Activated naive CD8-positive, alpha-beta T cell treated with anti-CD3 and anti-CD28 coated beads, Interleukin-2, amount 10 ng/mL, durations not matched to agents 7 days and 5 days (primary cell): ENCODE measurements at places on chromosomes 7 and 10.

- no peak for DNase-seq
These were observed 145.4 kb downstream of the PTPRN2 start for GRCh38 chr7:158442260-158442659.

DNA sequence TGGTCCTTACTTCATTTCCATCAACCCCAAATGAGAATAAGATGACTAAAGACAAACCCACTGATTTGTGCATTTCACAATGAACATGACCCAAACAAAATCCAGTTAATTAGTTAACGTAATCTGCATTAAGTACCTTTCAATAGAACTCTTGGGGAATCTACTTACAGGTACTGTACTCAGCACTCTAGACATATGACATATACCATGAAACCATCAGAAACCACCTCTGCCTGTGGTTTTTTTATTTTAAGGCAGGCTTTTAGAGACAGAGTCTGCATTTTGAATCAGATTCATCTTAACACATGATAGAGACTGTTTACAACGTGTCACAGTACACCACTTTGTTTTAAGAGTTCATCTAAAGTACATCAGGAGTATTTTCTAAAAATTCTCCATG lies 168.4 kb downstream of the BTAF1 start:
- DNase-seq = no peak

GRCh38 chr10:129441372-129442009 lies 25.6 kb upstream of the MGMT start:
- DNase-seq = no peak

DNA sequence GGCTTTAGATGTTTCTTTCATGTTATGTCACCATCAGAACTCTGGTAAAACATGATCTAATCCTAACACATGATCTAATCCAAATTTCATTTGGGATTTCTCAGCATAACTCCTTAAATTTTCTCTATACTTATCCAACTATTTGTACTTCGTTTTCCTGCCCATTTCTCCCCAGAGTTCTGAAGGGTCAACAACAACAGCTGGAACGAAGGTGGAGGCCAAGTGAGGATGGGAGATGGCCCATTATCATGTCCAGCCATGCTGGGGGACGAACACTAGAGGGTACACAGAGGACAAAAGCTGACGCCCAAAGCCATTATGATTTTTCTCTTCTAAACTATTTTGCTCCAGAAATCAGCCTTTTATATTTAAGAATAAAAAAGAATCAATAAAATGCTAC lies 185.4 kb downstream of the DOCK4 start:
- no peak for DNase-seq

- DNase-seq = no peak
These were observed 12.4 kb upstream of the ACTA2 start for GRCh38 chr10:88964869-88965415.

GRCh38 chr7:151327659-151328058 lies 14.0 kb upstream of the NUB1 start:
- no peak for DNase-seq

- no peak for DNase-seq
These were observed 183.7 kb downstream of the TMEM178B start for GRCh38 chr7:141257597-141257996.

- no peak for DNase-seq
These were observed 83.6 kb upstream of the SLC13A1 start for GRCh38 chr7:123283373-123283772.

DNA sequence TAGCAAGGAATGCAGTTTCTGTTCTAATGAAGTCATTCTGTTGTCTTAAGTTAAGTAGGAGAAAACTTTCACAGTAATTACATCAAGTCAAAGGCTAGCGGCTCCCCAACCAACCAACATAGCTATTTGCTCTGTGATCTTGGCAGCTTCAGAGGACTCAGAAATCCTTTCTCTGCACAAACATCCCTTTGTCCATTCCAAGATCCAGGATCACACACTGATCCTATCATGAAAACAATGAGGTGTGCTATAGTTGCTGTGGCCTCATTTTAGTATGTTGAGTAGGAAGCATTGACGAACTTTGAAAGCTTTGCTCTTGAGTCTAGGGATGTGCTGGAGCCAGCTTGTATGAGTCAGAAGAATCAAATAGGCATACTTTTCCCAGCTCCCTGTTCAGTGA lies 218.2 kb upstream of the PRSS58 start:
- DNase-seq = no peak

DNA sequence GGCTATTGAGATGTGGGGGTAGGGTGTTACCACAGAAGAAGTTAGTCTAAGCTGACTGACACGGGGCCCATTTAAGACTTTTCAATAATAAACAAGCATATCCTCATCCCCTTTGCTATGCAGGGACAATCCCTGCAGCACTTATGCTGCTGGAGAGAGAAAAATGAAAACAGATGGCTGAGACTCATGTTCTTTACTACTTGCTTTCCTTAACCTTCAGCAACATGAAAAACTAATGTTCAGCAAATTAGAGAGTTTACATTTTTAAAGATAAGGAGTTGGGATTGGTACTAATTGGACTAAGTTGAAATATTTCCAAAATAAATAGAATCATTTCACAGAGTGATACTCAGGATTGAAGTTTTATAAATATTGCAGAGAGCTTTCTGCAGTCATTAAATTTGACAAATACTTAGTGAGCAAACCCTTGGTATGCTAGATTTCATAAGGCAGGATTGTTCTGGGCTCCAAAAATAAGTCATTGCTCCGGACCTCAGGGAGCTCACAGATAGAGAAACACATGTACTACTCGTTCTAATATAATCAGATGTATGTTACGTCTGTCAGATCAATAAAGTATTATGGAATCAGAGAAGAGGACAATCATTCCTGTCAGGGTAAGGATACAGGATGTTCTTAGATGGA lies 147.1 kb upstream of the LRRN3 start:
- DNase-seq = no peak

GRCh38 chr7:124702385-124702784 lies 63.2 kb downstream of the GPR37 start:
- no peak for DNase-seq

- no peak for DNase-seq
These were observed 44.4 kb downstream of the TACR2 start for GRCh38 chr10:69372126-69372980.

- DNase-seq = no peak
These were observed 272.7 kb downstream of the KLF6 start for GRCh38 chr10:3512263-3512662.

GRCh38 chr10:11011984-11012383 lies 5.7 kb upstream of the CELF2 start:
- DNase-seq = no peak

DNA sequence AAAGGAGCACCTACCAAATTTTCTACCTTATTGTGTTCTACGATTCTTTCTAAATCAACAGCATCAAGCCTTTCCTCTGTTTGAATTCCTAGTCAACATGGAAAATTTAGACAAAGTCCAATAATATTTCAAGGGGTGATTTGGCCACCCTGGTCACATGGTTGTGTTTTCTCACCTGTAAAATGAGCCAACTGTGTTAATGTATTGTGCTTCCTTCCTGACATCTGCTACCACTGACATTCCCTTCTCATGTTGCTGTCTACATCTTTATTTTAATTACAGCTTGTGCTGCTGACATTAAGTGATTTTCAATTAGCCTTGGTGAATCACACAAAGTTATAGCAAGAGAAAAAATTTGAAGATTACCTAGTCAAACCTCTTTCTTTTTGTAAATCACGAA lies 83.0 kb upstream of the NPSR1 start:
- DNase-seq = no peak

GRCh38 chr7:38880035-38880434 lies 29.0 kb downstream of the VPS41 start:
- DNase-seq = no peak

DNA sequence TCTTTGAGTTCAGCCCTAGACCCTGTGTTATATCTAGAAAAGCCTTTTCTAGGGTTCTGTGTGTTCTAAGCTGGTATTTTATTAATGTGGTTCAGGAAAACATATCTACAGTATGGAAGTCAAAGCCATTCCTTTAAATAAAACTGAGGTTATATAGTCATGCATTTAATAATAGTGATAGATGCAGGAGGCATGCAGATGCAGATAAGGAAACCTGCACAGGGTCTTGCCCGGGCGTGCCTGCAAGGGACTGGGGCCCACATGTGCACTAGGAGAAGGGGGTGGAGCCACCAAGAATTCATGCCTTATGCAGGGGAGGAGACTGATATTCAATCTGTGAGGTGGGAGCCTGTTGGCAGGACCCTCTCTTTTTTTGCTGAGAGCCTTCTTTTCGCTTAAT lies 171.5 kb downstream of the PRPF18 start:
- no peak for DNase-seq

GRCh38 chr7:94434042-94434441 lies 39.3 kb downstream of the COL1A2 start:
- DNase-seq = no peak

GRCh38 chr10:47095848-47096612 lies 184.8 kb downstream of the PTPN20 start:
- no peak for DNase-seq

- DNase-seq = no peak
These were observed 1.2 kb upstream of the ATP6V0E2 start for GRCh38 chr7:149872419-149873073.

DNA sequence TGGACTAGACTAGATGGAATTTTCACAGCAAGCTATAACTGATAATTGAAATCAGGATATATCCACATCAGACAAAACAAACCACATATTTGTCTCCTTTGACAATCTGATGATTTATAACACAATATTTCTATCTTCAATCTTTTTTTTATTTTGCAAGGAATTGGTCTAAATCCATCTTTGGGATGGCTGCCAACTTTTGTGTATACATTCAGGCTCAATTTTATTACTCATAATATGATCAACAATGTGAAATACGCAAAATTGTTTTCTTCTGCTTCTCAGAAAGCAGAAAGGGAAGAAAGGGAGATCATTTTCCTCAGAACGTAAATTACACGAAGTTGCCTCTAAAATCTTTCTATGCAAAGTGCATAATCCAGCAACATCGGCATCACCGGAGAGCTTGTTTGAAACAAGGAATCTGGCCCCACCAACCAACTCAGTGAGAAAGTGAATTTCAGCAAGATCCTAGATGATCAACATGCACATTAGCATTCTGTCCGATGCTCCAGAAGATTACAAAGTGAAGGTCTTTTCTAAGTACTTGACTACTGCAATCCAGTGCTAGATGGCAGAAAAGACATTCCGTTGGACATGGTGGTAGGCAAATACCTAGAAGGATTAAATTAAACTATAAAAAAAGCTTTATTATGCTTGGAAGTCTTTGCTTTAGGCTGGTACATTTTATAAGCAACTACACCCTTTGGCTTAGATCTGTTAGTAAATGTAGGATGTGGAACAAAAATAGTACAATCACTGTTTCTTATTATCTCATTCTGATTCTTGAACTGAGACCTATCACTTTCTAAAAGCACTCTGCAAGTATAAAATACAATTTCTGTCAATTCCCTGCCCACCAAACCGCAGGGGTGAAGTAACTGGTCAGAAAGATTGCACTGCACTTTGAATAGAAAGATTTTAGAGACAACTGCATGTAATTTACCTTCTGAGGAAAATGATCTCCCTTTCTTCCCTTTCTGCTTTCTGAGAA lies 126.4 kb upstream of the RSU1 start:
- DNase-seq = no peak

GRCh38 chr7:135316648-135317313 lies 83.1 kb downstream of the STRA8 start:
- no peak for DNase-seq

DNA sequence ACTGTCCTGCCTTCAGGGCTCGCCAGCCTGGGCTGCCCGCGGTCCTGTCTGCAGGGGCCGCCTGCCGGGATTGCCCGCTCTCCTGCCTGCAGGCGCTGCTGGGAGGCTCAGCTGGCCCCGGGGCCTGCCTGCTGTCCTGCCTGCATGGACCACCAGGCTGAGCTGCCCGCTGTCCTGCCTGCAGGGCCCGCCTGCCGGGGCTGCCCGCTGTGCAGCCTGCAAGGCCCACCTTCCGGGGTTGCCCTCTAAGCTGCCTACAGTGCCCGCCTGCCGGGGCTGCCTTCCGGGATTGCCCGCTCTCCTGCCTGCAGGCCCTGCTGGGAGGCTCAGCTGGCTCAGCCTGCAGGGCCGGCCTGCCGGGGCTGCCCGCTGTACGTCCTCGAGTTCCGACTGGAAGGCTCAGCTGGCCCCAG lies 164.4 kb downstream of the GLRX3 start:
- DNase-seq = no peak

DNA sequence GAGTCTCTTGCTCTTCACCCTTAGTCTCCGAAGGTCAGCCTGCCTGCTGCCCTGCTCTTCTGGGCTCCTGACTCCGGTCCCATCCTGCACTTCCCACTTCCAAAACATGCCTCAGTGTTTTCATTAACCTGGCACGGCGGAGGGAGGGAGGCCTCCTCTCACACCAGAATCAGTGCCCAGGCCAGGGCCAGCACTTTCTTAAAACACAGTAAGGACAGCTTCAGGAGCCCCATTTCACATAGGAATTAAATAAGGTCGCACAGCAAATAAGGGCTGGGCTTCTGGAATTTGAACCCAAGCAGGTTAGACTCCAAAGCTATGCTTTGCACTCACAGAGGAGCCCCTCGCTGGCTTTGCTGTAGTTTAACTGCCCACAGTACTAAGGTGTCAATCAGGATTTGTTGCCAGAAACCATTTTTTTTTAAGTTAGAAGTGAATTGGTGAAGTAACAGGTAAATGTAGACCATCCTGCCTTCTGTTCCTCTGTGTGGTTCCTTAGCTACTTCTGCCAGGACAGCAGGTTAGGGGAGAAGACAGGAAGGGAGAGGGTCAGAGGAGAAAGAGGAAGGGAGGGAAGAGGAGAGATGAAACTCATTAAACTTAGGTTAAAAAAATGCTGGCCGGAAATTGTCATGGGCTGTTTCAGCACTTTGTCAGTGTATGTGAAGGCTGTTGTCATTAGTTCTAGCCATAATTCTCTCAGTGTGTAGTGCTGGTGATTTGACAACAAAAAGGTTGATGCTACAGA lies 1.1 kb downstream of the RASSF4 start:
- no peak for DNase-seq

DNA sequence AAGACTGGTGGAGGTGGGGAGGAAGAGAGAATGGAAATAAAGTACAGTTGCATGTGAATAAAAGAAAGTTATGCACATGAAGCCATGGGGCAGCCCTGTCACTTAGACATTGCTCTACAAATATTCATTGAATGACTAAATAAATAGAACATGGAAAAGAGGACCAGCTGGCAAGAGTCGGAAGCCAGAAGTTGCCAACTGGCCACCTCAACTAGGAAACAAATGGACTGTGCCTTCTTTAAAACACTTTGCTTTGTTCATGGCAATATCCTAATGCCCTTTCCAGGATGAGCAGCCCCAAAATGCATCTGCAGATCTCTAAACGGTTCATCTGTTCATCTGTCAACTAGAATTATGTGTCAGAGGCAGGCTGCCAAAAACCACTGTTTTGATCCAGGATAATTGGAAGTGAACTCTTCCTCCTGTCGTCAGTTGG lies 157.3 kb downstream of the NOC3L start:
- DNase-seq = no peak

GRCh38 chr7:41921453-41921981 lies 218.6 kb upstream of the INHBA start:
- no peak for DNase-seq

DNA sequence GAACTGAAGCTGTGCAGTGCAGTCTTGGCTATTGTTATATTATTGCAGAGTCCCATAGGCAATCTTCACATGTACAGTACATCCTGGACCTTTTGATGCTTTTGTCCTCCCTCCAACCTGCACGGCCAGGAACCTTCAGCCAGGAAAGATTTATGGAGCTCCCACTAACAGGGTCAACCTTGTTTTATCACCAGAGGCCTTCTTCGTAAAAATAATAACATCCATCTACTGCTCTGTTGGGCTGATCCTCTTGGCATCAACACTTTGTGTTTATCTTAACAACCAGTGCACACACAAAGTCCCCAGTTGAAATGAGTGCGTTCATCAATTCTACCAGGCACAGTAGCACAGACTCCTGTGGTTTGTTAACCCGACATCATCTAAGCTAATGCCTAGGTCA lies 72.4 kb downstream of the AGMO start:
- no peak for DNase-seq
